ENCODE measurements at places on chromosomes 5 and 9.
A peak's percentile ranks its signal among the peaks of the same experiment; 100 is the strongest.

DNA sequence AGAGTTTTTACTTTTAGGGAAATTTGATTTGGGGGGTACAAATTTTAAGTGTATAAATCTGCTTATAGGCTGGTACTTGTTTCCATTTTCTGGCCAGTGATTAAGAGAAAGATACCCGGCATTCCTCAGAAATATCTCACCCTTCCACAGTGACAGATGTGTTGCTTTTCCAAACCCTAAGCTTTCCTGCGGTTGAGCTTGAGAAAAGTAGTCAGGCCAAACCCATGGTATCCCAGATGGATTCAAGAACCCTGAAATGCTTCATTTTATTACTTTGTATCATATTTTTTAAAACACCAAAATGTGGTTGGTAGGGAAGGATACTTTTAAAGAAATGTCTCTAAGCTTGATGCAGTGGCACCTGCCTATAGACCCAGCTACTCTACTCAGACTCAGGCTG, 23.5 kb downstream of the SPTAN1 start:
- H3K36me3 ChIP-seq = peaks cover 81% of the 10 kb centered on the region
- H3K27ac ChIP-seq = no peak overlapping the region
- H3K4me3 ChIP-seq = no peak overlapping the region
- no peak for DNase-seq
- no peaks in the 10 kb centered on the region for H3K27me3 ChIP-seq

GRCh38 chr5:31559942-31560341, 27.8 kb downstream of the C5orf22 start:
- H3K4me1 ChIP-seq = no peaks in the 10 kb centered on the region
- H3K4me3 ChIP-seq = no peak overlapping the region
- no peak for DNase-seq
- H3K27ac ChIP-seq = no peak overlapping the region
- H3K27me3 ChIP-seq = no peaks in the 10 kb centered on the region

DNA sequence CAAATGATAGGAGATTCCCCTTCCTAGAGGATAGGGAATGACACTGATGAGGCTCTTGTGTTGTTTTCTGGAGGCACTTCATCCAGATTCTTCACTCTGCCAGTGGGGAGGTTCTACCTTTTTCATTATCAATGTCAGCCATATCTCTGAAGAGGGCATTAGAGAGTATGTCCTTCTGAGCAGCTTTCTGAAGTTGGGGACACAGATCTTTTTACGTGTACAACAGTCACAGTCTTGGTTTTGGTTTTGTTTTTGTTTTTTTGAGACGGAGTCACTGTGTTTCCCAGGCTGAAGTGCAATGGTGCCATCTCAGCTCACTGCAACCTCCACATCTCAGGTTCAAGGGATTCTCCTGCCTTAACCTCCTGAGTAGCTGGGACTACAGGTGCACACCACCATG, 22.6 kb downstream of the CENPH start:
- H3K4me1 ChIP-seq = peaks cover 5% of the 10 kb centered on the region
- no peaks in the 10 kb centered on the region for H3K27me3 ChIP-seq
- DNase-seq = no peak
- H3K36me3 ChIP-seq = peaks cover 8% of the 10 kb centered on the region
- peak overlapping the region; percentile 32 for H3K27ac ChIP-seq

- H3K4me1 ChIP-seq = peaks cover 4% of the 10 kb centered on the region
- no peak overlapping the region for H3K4me3 ChIP-seq
- H3K27me3 ChIP-seq = no peaks in the 10 kb centered on the region
- DNase-seq = no peak
- H3K27ac ChIP-seq = no peak overlapping the region
Measured at GRCh38 chr5:109823597-109823996, 133.9 kb downstream of the MAN2A1 start.

DNA sequence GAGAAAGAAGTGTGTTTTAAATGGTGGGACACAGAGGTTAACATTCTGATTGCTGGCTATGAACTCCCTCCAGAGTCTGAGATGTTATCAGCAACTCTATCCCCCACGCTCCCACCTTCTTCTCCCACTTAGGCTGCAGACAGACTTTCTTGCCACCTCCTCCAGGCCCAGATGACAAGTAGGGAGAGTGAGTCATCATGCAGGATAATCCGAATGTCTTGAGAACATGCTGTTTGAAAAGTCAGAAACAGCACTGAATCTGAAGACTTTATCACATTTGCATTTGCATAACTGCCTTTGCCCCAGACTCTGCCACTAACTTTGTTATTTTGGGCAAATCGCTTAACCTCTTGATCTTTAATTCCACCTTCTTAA, 139.8 kb downstream of the ESM1 start:
- peaks cover 7% of the 10 kb centered on the region for H3K4me1 ChIP-seq
- H3K27me3 ChIP-seq = peaks cover 13% of the 10 kb centered on the region
- H3K27ac ChIP-seq = no peak overlapping the region
- H3K4me3 ChIP-seq = no peak overlapping the region
- no peak for DNase-seq

DNA sequence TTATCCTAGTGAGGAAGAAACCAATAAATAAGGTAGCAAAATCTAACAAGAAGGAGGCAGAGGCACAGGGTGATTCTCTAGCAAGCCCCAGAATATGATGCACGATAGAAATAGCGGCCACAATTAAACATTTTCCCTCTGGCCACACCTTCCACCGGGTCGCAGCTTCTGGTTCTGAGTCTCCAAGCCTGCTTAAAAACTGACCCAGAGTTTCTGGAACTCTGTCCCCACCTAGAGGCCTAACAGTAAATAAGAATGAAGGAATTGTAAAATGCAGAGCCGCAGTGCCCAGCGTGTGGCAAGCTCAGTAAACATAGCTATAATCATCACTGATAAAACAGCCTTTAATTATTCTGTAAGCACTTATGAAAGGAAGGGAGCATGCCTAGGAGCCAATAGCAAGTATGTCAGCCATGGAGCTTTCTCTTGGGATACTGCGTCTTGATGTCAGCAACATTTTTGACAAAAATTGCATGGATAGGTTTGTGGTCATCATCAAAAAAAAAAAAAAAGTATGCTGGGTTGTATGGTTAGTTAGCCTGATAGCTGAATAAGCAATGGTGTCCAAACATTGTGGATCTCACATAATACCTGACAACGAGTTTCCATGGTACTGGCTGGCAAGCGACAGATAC, 465.5 kb downstream of the DNAH5 start:
- H3K4me3 ChIP-seq = no peak overlapping the region
- no peak overlapping the region for H3K27ac ChIP-seq
- H3K36me3 ChIP-seq = no peaks in the 10 kb centered on the region
- no peaks in the 10 kb centered on the region for H3K27me3 ChIP-seq
- no peak for DNase-seq

DNA sequence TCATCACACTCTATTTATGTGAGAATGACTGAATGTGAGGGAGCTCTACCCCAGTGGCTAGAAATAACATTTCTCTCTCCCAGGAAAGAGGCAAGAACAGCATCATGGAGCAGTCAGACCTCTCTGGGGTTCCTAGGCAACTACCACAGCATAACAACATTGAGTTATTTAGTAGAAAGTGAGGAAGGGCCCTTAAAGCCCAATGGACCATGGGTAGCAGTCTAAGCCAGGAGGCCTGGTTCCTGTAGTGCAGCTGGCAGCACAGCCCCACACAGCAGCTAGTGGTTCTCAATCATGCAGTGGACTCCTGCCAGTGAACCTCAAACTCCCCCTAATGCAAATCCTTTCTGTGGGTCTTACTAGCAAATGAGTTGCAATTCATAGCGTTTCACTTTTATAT, 55.3 kb downstream of the SPEF2 start:
- peaks cover 26% of the 10 kb centered on the region for H3K4me1 ChIP-seq
- H3K4me3 ChIP-seq = peak overlapping the region; percentile 3
- H3K27ac ChIP-seq = peak overlapping the region; percentile 84
- DNase-seq = no peak
- no peaks in the 10 kb centered on the region for H3K36me3 ChIP-seq

- no peak overlapping the region for H3K4me3 ChIP-seq
- H3K27me3 ChIP-seq = no peaks in the 10 kb centered on the region
- H3K4me1 ChIP-seq = no peaks in the 10 kb centered on the region
- H3K27ac ChIP-seq = no peak overlapping the region
- no peak for DNase-seq
- no peaks in the 10 kb centered on the region for H3K36me3 ChIP-seq
Measured at GRCh38 chr9:27192291-27192960, 83.4 kb downstream of the TEK start.

DNA sequence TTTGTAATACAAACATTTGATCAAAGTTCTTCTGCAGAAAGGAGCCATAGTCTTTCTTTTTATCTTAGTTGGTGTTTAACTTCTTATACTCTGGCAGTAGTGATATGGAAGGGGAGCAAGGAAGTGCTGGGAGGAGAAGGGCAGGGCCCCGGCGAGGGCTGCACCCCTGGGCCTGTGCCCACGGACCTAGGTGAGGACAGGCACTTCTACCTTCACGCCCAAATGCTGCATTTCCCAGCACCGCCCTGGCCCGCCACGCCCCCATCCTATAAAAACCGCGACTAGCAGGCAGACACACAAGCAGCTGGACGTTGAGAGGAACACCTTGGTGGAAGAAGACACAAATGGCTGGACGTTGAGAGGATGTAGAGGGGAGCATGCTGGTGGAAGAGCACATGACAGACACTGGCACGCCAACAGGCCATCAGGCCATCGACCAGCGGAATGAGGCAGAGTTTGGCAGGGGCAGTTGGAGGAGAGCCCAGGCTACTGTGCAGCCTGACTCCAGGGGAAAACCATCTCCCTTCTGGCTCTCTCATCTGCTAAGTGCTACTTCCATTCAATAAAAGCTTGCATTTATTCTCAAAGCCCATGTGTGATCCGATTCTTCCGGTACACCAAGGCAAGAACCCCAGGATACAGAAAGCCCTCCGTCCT, 81.5 kb upstream of the C9orf72 start:
- no peaks in the 10 kb centered on the region for H3K36me3 ChIP-seq
- H3K27me3 ChIP-seq = peaks cover 16% of the 10 kb centered on the region
- no peaks in the 10 kb centered on the region for H3K4me1 ChIP-seq
- no peak overlapping the region for H3K4me3 ChIP-seq

DNA sequence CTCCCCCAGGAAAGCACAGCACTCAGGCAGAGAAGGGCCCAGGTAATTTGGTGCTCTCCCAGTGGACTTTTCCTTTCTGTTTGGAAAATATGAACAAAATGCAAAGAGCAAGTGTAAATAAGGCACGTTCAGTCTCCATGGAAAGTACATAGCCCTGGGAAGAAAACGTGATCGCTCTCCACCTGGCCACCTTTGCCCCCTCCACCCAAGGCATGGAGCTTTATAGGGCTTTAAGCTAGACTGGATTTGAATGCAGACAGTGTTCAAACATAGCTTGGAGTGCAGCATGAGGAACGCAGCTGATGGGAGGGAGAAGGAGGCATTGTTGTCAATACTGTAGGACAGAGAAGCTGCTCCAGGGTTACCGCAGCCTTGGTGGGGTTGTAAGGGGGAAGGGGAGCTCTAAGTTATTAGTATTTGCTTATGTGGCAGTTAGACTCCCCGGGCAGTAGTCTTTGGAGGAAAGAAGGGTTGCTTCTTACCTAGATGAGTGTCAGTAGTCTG, 500.2 kb downstream of the SPOCK1 start:
- H3K27me3 ChIP-seq = no peaks in the 10 kb centered on the region
- H3K4me1 ChIP-seq = no peaks in the 10 kb centered on the region
- DNase-seq = no peak

GRCh38 chr5:40774623-40775022, 18.9 kb upstream of the TTC33 start:
- peaks cover 17% of the 10 kb centered on the region for H3K4me1 ChIP-seq
- H3K36me3 ChIP-seq = peaks cover 58% of the 10 kb centered on the region
- H3K4me3 ChIP-seq = no peak overlapping the region

DNA sequence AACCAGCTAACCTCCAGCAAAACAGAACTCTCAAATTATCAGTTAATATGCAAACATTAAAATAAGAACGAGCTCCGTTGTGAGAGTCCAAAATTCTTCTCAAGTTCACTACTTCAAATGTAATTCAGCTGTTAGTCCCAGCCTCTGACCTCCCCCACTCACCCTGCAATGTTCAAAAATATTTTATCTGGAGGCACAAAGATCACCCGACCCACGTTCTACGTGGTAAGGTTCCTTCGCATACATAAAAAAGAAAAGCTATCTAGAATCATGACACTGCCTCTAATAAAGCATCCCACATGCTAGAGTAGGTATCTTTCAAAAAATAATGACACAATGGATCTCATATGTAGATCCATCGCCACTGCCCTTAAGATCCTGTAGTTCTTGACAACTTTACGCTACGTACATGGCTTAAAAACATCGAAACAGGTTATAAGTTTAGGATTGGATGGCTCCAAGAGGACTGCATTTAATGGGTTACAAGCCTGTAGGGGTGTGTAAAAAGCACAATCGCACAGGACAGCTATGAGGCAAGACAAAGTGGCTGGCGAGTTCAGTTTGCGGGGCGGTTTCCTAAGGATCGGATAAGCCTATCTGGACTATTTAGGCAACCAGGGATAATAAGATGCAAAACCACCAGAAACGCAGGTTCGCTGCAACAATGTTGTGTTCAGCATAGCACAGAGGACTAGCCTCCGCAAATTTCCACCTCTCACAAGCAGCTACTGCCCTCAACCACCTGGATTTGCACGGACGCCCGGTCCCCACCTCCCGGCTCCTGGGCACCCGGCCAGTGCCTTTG, 969 bp downstream of the CLK4 start:
- no peaks in the 10 kb centered on the region for H3K27me3 ChIP-seq
- H3K27ac ChIP-seq = peak overlapping the region; percentile 98
- H3K36me3 ChIP-seq = peaks cover 35% of the 10 kb centered on the region
- no peak for DNase-seq
- peak overlapping the region; percentile 98 for H3K4me3 ChIP-seq

GRCh38 chr9:3478549-3478953, 47.2 kb downstream of the RFX3 start:
- H3K4me3 ChIP-seq = peak overlapping the region; percentile 87
- peak overlapping the region; percentile 98 for H3K27ac ChIP-seq
- DNase-seq = no peak

Data from effector memory CD8-positive, alpha-beta T cell (primary cell).